ENCODE measurements at places on chromosomes 1 and 21.

DNA sequence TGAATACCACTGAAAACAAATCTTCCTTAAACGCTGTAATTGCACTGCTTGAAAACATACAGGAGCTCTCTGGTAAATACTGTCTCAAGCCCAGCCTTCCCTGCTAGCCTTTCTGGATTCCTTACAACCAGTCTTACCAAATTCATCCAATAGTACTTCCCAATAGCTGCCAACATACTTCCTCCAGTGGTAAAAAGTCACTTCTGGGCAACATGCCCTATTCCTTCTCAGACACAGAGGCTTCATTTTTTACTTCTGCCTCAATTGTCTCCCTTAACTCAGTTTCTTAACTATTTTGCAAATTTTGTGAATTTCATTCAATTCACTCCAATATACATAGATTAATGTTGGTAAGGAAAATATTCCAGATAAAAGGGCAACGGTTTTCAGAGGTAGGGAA, 166.3 kb downstream of the TBX15 start:
- DNase-seq = no peak

DNA sequence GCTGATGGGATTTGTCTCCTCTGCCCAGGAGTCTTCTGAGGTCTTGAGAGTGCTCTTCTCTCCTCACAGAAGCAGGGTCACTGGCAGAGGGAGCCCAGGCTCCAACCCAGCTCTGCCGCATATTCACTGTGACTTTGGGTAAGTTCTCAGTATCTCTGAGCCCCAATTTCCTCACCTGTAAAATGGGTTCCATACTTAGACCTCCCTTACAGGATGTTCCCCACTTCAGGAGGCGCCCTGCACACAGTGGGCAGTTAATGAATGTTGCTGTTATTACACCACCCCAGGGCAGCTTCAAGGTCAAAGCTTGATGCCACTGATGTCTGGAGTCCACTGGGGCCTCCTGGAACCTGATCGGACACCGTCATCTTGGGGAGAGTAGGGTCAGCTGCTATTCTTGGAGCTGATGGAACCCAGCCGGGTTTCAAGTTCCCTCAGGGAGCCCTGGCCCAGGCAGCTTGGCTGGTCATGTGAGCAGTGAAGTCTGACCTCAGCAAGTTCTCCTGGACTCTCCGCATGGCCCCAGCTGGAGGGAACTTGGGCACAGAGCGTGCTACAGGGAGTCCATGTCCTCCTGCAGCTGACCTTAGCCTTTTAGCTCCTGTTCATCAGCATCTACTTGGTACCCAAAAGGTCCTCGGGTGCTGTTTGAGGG, 21.8 kb downstream of the COA7 start:
- DNase-seq = no peak

GRCh38 chr1:93774707-93775106, 93.1 kb upstream of the BCAR3 start:
- DNase-seq = no peak

- no peak for DNase-seq
Observed at GRCh38 chr1:17837233-17838030, 82.3 kb downstream of the ACTL8 start.

DNA sequence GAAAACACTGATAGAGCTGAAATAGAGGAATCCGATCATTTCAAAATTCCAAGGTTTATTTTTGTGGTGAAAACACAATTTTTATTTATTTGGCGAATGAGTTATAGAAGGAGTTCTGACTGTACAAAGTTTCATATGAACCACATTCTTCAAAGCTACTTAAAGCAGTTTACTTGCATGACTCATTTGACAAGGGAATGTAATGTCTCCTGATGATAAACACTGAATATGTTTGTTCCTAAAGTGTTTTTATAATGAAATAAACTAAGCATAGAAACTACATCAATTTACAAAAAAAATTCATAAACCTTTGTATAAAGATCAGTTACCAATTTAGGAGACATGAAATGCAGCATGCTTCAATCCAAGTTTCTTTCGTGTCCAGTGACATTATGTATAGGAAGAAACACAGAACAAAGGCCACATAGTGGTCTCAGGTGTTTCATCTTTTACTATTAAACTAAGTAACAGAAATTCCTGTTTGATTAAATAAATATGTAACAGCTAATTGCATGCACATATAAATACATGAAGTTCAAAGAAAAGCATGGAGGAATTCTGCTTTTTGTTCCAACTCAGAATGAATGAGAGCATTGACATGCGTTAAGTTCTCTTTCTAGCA, 2.5 kb downstream of the PRKACB start:
- DNase-seq = no peak

DNA sequence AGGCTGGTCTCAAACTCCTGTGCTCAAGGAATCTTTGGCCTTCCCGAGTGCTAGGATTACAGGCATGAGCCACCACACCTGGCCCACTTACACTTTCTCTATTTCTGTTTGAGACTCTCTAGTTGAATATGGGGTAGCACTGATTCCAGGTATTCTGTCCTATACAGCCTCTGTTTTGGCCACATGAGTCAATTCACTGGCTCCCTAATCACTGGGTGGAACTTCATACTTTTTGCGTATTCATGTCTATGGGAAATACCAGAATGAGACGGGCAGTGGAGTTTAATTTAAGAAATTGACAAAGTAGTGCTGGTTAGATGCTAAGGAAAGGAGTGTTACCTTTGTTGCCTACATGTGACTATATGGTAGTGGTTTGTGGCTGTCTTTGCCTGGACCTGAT, 35.5 kb downstream of the MACF1 start:
- DNase-seq = no peak

GRCh38 chr1:245475126-245475525, 320.3 kb downstream of the KIF26B start:
- DNase-seq = no peak

GRCh38 chr1:16396591-16396990, 29.5 kb downstream of the SZRD1 start:
- no peak for DNase-seq
